ENCODE measurements at places on chromosomes 4 and X.

- DNase-seq, result no peak
These were observed 129.5 kb downstream of the ZIC3 start for GRCh38 chrX:137695417-137695816.

GRCh38 chr4:111048316-111048715, 425.4 kb upstream of the PITX2 start:
- DNase-seq, result no peak

- peak; percentile 18 for DNase-seq
These were observed 33.0 kb downstream of the GALNTL6 start for GRCh38 chr4:171846232-171846631.

DNA sequence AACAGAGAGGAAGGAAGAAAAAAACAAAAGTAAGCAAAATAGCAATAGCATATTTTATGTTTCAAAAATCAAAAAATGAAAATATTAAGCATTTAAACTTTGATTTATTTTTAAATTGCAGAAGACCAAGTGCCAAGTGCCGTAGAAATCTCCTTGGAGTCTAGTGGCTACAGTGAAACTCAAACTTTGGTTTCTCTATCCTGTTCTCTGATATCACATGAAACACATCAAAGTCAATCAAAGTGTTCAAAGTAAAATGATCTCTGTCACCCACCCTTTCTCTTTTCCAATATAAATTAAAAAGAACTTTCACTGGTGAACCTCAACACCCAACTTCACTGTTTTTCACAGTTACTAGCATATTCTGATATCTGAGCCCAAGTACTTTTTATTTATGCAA, 81.1 kb downstream of the HADH start:
- DNase-seq, result no peak

- peak; percentile 13 for DNase-seq
These were observed 190.2 kb downstream of the DCLK2 start for GRCh38 chr4:150268444-150268843.

- DNase-seq, result no peak
These were observed 11.6 kb downstream of the SMIM20 start for GRCh38 chr4:25925486-25926201.

DNA sequence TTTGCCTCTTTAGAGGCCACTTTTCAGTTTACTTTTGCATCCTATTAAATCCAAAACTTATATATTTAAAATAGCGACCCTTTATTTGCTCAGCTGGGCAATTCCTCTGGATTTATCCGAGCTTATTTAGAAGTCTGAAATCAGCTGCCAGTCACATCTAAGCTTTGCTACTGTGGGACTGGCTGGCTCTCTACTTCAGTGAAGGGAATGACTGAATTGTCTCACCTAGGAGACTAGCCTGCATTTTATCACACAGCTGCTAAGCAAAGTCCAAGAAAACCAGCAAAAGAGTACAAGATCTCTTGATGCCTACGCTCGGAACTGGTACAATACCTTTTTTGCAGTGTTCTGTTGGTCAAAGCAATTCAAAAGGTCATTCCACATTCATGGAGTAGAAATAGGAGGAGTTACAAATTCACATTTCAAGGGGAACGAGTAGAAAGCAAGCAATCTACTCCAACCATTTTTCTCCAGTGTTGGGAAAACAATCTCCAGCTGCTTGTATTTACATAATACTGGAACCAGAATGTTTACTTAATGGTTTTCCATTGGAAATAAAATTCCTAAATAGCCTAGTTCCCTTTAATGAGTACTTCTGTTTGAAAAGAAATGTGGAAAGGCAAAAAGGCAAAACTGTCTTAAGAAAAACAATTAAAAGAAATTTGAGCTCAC, 160.2 kb downstream of the MAGEB5 start:
- DNase-seq, result no peak

DNA sequence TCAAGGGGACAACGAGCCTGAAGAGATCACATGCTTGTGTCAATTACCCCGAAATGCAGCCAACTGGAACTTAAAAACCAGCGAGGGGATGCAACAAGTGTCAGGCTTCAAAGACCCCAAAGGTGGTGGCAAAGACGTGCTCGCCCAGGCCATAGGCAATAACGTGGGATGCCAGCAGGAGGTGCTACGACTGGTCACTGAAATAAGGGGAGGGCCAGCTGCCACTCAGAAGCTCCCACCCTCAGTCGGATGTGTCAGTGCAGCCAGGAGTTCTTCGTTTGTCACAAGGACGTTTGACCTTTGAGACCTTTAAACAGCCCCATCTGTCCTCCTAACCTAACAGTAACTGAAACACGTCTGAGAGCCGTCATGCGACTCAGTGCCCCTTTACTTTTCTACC, 556.8 kb upstream of the PCDH10 start:
- DNase-seq, result no peak

- no peak for DNase-seq
These were observed 6.0 kb downstream of the GAGE10 start for GRCh38 chrX:49309401-49309981.

DNA sequence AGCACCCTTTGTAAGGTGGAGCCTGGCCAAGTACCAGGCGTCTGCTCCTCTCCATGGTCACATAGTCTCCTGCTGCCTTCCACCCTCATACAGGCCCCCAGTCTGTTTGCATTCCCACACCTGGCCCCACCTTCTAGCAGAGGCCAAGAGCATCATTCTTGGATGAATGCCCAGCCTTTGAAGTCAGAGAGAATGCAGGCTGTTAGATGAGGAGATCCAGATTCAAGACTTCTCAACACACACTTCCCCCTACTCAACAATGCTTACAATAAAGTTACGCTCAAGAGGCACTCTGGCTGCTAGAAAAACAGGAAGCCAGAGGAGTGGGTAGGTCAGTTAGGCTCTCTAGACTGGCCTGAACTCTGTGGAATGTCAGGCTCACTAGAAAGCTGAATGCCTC, 43.3 kb downstream of the SHROOM4 start:
- no peak for DNase-seq

DNA sequence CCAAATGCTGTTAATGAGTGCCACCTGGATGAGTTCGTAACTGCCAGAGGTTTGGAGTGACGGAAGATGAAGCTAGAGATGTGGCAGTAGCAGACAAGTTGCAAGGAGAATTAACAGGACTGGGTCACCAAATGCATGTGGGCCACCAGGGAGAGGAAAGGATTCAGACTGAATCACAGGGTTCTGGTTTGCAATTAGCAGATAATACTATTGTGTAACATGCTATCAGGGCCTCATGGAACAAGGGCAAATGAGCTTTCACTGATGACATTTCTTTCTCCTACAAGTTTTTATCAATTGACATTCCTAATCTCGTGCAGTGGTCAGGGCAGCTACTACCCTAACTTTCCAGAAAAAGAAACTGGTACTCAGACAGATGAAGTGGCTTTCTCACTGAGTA, 21.4 kb downstream of the GAB3 start:
- DNase-seq, result no peak

GRCh38 chr4:70559924-70560323, 32.1 kb upstream of the AMBN start:
- no peak for DNase-seq

- DNase-seq, result no peak
These were observed 46.5 kb downstream of the NEIL3 start for GRCh38 chr4:177356206-177356605.

GRCh38 chr4:128810871-128811570, 1.5 kb downstream of the JADE1 start:
- peak; percentile 77 for DNase-seq

GRCh38 chr4:110196206-110196870, 2.1 kb downstream of the ELOVL6 start:
- no peak for DNase-seq

DNA sequence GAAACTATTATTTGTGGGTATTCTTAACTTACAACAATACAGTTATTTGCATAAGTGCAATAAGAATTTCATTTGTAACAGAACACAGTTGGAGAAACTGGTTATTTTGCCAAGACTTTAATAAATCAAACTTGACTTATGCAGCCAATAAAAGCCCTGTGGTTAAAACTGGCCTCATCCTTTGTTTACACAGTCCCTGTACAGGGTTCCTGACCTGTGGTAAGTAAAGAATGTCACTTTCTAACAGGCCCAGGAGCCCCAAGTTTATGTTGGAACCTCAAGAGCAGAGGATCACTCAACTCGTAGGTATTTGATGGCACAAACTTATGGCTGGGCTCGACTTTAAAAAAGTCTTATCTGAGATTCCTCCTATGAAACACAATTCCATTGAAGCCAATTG, 88.6 kb upstream of the PTCHD1 start:
- DNase-seq, result no peak

DNA sequence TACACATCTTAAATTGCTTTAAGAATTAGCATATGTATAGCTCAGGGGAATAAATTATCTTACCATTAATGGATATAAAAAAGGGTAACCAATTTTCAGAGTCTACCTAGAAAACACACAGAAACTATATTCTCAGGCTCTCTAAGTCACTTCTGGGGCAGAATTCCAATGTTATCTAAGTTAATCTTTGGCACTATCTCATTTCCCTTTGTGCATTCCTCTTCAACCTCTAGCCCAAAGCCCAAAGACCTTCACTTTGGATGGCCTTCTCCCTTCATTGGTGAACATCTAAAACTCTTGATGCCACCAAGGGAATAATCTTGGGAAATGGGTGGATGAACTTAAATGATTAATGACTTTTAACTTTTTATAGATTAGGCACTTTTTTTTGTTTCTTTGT, 108.3 kb downstream of the APBB2 start:
- no peak for DNase-seq

GRCh38 chr4:169128902-169129301, 118.8 kb upstream of the CBR4 start:
- peak; percentile 53 for DNase-seq

DNA sequence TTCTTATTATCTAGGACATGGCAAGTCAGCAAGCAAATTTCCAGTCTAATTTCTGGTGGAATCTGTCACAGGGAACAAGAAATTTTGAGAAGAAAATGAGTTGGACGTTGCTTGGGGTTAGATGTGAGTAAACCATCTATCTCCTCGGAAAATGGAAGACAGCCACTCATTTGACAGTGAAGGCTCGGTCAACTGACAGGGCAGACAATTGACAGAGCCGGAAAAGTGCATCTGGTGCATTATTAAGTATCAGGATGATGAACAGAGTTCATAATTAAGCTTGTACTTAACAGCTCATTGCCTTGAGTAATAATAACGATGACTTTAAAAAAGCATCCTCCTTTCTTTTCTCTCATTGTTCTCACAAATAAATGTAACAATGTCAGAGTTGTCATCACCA, 168.4 kb downstream of the MAD2L1 start:
- no peak for DNase-seq

DNA sequence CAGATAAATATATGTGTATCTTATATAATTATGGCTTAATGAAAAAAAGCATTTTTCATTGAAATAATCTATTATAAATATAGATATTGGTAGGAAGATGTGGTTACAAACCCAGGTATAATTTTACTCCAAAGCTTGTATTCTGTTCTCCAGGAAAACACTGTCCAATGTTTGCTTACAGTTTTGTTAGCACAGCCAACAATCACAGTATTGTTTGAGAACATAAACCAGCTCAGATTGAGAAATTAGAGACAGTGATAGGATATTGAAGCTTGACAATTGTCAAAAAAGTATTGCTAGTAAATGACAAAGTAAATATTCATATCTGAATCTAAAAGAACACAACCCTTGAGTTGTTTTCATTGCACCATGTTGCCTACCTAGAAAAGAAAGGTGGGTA, 228.8 kb downstream of the ADGRL3 start:
- DNase-seq, result no peak

DNA sequence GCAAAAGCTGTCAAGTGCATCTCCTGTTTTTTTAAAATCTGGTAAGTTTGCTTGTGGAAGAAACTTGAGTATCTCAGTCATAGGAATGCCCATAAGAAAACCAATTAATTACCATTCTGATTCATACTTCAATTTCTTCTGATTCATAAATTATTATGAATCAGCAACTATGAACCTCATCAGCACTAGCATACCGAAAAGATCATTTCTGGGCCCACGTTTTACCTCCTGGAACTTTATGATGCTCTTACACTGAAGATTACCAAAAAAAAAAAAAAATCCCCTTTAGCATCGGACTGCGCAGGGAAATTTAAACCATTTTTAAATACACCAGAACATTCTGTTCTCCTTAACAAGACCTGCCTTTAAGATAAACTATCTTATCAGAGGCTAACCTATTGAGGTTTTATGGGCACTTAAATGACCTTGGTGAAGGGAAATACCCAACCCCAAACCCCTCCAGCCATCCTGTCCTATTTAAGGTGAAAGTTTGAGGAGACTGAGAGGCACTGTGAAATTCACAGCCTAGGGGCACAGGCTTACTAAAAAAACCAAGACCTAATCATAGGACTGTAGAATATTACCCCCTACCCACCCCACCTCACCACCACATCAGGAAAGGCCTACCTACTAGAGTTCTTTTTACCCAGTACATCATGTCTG, 38.2 kb upstream of the ABCG2 start:
- DNase-seq, result no peak

GRCh38 chrX:18924507-18925088, 59.3 kb downstream of the PHKA2 start:
- no peak for DNase-seq

DNA sequence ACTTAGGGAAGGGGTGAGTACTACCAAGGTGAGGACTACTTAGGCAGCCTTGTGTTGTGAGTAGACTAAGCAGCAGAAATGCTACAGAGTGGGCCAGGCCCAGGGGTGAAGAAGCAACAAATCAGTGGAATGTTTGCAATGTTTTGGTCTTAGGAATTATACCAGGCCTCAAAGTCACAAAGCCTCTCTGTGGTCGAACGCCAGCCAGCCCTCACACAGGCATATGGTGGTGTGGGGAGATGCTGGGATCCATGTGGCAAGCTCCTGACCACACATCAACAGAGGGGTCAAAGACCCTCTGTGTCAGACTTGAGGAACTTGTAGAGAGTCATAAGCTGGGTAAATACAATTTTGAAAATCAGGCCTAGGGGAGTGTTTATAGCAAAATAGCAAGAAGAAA, 153.8 kb upstream of the KLF3 start:
- DNase-seq, result no peak

DNA sequence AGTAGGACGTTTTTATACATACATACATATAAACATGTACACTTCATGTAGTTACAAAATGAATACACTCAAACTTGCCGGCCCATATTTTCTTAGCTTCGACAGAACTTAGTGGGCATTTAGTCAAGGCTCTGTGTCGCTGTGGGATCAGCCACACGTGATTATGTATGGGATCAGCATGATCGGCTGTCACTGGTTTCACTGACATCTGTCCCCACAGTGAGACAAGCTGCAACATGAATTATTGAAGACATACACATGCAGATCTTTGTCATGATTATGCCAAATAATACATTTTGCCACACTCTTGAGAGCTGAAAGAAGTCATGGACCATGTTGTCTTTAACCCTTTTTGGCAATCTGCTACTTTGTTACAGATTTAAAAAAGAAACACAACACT, 38.2 kb upstream of the NAA11 start:
- DNase-seq, result no peak

- DNase-seq, result no peak
These were observed 212.9 kb downstream of the PDHA2 start for GRCh38 chr4:96052827-96053226.

GRCh38 chr4:140635606-140636005, 66.8 kb upstream of the UCP1 start:
- DNase-seq, result no peak

- DNase-seq, result peak; percentile 56
These were observed 17.6 kb downstream of the TRIM61 start for GRCh38 chr4:164959896-164960295.

- peak; percentile 64 for DNase-seq
These were observed 44.7 kb downstream of the PRPS1 start for GRCh38 chrX:107672955-107673378.

GRCh38 chr4:55143858-55144257, 18.5 kb upstream of the KDR start:
- DNase-seq, result no peak

GRCh38 chr4:48958582-48958981, 27.5 kb upstream of the CWH43 start:
- DNase-seq, result no peak
